Activated T-helper 17 cell treated with anti-CD3 and anti-CD28 coated beads, Interleukin-2, amount 50 U/mL, for 72 hours (primary cell): ENCODE measurements at places on chromosomes 3 and 15.

DNA sequence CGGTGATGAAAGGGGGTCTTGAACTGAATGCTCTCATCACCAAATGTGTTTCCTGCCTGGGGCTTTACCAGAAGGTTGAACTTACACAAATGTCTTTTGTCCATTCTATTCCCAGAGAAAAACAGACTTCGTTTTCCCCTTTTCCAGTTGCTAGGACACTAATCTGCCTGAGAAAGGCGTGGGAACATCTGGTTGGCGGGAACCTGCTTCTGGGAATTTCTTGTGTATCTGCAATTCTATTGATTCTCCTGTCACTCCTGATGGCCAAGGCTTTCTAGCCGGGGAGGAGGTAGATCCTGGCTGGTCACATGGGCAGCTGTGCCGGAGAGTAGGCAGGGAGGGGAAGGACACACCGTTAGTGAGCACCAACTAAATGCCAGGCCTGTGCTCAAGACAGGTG is 31.1 kb upstream of the CCDC174 start:
- H3K4me3 ChIP-seq: no peak overlapping the region
- no peaks in the 10 kb centered on the region for H3K4me1 ChIP-seq
- no peak for ATAC-seq
- H3K36me3 ChIP-seq: no peaks in the 10 kb centered on the region

GRCh38 chr3:196096382-196096953 is 14.6 kb upstream of the TFRC start:
- no peak overlapping the region for H3K4me3 ChIP-seq
- no peak for ATAC-seq
- no peaks in the 10 kb centered on the region for H3K36me3 ChIP-seq
- peaks cover 9% of the 10 kb centered on the region for H3K4me1 ChIP-seq
- H3K27me3 ChIP-seq: no peaks in the 10 kb centered on the region

DNA sequence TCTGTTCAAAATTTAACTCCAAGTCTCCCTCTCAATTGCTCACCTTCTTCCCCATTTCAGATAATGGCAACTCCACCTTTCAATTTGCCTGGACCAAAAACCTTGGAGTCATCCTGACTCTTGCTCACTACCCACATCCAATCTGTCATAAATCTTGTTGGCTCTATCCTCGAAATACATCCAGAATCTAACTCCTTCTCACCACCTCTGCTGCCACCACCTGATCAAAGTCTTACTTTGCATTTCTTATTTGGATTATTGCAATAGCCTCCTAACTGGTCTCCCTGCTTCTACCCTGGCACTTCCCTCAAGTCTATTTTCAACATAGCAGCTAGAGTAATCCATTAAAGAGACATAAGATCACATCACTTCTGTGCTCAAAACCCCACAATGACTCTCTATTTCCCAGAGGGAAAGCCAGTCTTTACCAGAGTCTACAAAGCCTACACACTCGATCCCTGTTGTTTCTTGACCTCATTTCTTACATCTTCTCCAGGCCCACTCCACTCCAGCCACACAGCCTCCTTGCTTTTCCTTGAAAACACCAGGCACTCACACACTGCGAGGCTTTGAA is 86.6 kb downstream of the GPR156 start:
- no peak overlapping the region for H3K4me3 ChIP-seq
- H3K27ac ChIP-seq: no peak overlapping the region
- H3K4me1 ChIP-seq: no peaks in the 10 kb centered on the region

GRCh38 chr3:145869958-145870357 is 291.0 kb downstream of the PLOD2 start:
- H3K4me3 ChIP-seq: no peak overlapping the region
- no peak overlapping the region for H3K27ac ChIP-seq
- ATAC-seq: no peak
